CD4-positive, alpha-beta T cell treated with Interleukin-21 for 1 hour (primary cell): ENCODE measurements at places on chromosomes 12 and 14.
A peak's percentile ranks its signal among the peaks of the same experiment; 100 is the strongest.

DNA sequence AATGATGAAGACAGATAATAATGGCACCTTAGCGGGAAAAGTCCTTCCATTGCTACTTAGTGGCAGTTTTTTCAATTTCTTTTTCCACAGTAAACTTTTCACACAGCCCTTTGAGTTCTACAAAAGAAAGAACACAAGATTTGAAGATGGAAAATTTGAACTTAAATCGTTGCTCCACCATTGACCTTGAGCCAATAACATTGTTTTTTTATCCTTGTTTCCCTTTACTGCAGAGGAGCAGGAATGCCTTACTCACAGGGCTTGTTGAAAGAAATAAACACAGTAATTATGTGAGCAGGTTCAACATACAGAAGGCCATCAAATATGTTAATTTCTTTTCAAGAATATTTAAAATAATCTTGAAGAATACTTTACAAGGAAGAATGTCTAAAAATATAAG, 181.5 kb upstream of the KRR1 start:
- DNase-seq, result no peak

DNA sequence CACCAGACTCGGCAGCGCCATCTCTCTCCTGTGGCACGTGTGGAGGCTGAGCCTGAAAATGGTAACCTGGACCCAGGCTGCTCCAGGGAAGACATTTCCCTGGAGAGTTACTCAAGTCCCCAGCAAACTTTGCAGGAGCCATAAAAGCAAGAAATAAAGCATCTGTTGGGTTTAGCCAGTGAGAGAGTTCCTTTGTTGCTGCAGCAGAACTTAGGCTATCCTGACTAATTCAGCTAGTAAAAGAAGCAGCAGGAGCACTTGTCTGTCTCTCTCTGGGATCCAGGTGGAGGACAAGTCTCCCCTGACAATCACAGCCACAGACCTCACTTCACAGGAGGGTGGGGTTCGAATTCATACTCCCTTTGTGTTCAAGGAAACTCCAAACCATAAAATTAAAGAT, 79.2 kb upstream of the DIO3 start:
- DNase-seq, result no peak

DNA sequence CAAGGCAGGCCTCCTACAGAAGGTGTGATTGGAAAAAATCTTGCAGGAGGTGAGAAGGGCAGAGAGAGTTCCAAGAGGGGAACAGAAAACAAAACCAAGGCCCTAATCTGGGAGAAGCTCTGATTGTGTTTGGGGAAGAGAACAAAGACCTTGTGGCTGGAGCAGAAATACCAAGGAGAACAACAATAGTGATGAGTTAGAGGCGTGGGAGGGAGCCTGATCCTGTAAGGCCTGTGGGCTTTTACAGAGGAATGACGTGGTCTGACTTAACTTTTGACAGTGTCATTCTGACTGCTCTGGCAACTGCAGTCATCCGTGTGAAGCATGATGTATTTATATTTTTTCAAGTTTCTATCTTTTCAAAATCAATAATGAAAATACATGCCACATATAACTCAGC, 200.6 kb downstream of the ANO4 start:
- DNase-seq, result no peak

GRCh38 chr14:71471634-71472355, 460.4 kb upstream of the RGS6 start:
- no peak for DNase-seq

- no peak for DNase-seq
These were observed 556 bp downstream of the TROAP start for GRCh38 chr12:49323524-49324097.

GRCh38 chr14:69803753-69804152, 6.7 kb upstream of the SLC10A1 start:
- no peak for DNase-seq

GRCh38 chr12:34151019-34151418, 128.7 kb downstream of the ALG10 start:
- no peak for DNase-seq

- DNase-seq, result no peak
These were observed 28.4 kb downstream of the DIP2B start for GRCh38 chr12:50533203-50533584.

- no peak for DNase-seq
These were observed 171.7 kb downstream of the PHLDA1 start for GRCh38 chr12:75859868-75860267.

DNA sequence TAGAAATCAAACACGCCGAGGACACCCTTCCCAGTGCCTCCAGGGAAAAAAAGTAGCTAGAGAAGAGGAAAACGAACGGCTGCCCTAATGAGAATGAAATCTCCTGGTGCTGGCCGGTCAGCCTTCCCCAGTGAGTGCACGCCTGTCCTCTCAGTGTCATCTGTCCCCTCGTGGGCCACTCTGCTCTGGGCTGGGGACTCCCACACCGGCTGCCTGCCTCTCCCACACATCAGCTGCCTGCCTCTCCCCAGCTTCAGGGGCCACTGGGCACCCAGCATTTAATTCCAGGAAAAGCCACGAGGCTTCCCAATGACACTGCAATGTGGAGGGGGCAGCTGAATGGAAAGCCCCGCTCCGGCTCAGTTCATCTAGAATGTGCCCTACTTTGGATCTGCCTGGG, 59.0 kb downstream of the CCDC85C start:
- DNase-seq, result no peak

DNA sequence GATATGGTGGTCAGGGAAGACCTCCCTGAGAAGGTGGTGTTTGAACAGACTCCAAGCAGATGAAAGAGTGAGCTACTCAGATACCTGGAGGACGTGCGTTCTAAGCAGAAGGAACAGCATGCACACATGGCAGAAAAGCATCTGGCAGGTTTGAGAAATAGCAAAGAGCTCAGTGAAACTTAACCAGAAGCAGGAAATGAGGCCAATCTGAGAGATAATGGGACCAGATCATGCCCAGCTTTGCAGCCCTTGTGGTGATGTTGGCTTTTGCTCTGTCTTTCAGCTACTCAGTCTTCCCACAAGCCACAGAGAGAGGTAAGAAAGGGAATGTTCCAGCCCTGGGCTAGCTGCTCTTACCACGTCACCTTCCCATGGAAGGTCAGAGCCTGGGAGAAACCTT, 176.3 kb upstream of the GSC start:
- peak; percentile 50 for DNase-seq

- no peak for DNase-seq
These were observed 578.6 kb downstream of the SLC16A7 start for GRCh38 chr12:60174476-60174875.

DNA sequence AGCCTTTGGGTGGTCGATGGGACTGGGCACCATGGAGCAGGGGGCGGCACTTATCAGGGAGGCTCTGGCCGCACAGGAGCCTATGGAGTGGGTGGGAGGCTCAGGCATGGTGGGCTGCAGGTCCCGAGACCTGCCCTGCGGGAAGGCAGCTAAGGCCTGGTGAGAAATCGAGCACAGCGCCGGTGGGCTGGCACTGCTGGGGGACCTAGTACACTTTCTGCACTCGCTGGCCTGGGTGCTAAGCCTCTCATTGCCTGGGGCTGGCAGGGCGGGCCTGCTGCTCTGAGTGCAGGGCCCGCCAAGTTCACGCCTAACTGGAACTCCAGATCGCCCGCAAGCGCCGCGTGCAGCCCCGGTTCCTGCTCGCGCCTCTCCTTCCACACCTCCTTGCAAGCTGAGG, 33.1 kb upstream of the SLCO1B3 start:
- no peak for DNase-seq

DNA sequence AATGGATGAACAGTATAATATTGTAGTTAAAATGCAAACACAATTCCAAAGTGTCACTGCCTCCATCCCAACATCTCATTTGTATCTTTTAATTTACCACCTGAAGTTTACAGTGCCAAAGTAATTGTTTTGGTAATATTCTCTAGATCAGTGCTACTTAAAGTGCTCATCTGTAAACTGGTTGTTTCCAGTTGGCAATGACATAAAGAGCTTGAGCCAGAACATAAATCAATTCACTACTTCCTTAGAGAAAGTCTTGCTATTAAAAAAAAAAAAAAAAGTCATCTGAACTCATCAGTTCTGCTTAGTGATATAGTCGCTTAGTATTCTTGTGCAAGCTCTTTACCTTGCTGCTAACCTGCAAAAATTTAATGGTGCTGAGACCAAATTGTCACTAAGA, 16.4 kb downstream of the PLCZ1 start:
- DNase-seq, result no peak

- DNase-seq, result no peak
These were observed 60.8 kb upstream of the KRAS start for GRCh38 chr12:25311506-25311905.

- DNase-seq, result no peak
These were observed 19.6 kb downstream of the KLRF2 start for GRCh38 chr12:9900930-9901329.

GRCh38 chr14:65069874-65070413, 32.4 kb downstream of the MAX start:
- DNase-seq, result no peak

GRCh38 chr14:97718886-97719442, 921.8 kb downstream of the VRK1 start:
- no peak for DNase-seq

- no peak for DNase-seq
These were observed 1006.4 kb upstream of the TMEM132C start for GRCh38 chr12:127260531-127260930.

DNA sequence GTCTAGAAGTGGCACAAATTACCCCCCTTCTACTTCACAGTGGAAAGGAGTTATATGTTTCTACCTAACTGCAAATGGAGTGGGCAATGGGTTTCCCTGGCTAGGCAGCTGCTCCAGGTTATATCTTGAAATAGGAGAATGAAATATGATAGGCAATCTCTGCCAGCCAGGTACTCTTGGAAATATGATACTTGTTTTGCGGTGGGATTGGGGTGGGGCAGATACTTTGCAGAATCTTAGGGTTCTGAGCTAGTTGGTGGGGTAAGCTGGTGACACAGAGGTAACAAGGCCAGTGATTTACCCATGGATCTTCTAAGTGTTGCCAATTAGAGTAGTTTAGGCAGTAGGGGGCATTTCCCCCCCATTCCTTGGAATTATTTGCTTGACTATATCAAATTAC, 140.1 kb downstream of the ATP23 start:
- DNase-seq, result no peak

GRCh38 chr14:100674428-100674827, 52.3 kb upstream of the DLK1 start:
- no peak for DNase-seq

DNA sequence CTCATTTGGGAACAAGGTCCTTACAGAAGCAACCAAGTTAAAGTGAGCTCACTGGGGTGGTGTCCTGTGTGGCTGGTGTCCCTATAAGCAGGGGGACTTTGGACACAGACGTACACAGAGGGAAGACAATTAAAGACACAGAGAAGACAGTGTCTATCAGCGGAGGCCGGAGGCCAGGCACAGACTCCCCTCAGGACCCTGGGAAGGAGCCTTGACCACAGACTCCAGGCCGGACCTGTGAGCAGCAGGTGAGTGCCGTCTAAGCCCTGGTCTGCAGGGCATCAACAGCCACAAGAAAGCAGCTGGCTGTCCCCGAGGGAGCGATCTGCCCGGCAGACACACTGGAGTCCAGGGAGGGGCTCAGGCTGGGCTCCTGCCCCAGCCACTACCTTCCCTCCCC, 219.1 kb upstream of the C14orf180 start:
- no peak for DNase-seq

GRCh38 chr12:11765817-11766794, 116.6 kb downstream of the ETV6 start:
- DNase-seq, result peak; percentile 36

- DNase-seq, result peak; percentile 65
These were observed 12.6 kb upstream of the TTC7B start for GRCh38 chr14:90828642-90829487.

GRCh38 chr12:85029456-85029855, 6.6 kb downstream of the TSPAN19 start:
- DNase-seq, result no peak

DNA sequence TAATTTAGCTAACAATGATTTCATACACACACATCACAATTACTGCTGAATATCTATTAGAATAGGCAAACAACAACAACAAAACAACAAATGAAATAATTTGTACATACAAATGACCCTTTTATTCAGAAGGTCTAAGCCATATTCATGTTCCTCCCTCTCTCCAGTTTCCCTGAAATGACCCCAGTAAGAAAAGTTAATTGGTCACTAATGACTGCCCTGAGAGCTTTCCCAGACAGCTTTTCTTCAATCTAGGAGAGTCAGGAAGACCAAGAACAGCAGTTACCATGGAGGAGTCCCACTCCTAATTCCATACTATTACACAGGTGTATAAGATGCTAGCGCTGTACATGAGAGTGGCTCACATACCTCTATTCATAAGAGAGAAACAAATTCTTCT, 121.2 kb upstream of the GRIP1 start:
- no peak for DNase-seq

GRCh38 chr12:46349253-46349652, 23.3 kb downstream of the SLC38A2 start:
- no peak for DNase-seq

DNA sequence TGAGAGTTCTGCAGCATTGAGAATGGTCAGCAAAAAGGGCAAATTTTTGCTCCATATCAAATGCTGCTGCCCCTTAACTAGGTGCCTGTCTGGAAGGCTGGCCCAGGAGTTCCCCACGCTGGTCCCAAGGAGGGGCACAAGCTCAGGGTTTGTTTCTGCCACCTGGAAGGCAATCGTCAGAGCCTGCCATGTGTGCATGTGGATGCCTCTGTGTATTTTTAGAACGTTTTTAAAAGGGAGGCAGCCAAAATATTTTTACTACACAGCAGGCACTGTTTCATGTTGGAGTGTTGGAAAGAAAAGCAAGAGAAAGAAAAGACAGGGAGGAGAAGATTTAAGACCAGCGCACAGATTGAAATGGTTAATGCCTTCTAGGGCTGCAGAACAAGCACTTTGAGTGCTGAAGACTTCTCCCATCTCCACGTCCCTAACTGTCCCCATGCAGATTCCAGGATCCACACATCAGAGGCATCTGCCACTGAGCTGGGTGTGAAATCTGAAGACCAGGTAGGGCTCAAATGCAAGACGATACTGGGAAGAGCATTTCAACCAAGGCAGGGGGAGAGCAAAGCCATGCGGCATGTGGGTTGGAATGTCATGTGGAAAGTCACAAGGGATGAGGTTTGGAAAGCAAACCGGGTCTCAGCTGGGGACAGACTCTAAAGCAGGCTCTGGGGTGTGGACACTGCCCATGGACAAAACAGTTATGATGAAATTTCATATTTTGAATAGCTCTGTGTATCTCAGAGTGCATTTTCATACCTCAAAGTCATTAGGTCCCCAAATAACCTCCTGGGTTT, 557.2 kb downstream of the BCL11B start:
- no peak for DNase-seq

DNA sequence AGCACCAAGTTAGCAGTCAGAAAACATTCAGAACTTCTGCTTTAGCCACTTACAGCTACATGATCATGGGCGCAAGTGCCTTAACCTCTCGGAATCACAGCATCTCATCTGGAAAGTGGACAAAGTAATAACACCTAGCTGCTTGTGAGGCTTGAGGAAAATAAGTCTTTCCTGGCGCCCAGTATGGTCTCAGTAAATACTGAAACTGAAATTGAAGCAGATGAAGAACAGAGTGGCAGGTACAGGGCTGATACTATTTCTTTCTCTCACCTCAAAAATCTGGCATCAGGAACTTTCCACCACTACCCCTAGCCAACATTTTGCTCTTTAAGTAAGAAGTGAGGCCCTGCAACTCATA, 129.7 kb upstream of the FUT8 start:
- no peak for DNase-seq
